ENCODE measurements at places on chromosomes 4 and X.

DNA sequence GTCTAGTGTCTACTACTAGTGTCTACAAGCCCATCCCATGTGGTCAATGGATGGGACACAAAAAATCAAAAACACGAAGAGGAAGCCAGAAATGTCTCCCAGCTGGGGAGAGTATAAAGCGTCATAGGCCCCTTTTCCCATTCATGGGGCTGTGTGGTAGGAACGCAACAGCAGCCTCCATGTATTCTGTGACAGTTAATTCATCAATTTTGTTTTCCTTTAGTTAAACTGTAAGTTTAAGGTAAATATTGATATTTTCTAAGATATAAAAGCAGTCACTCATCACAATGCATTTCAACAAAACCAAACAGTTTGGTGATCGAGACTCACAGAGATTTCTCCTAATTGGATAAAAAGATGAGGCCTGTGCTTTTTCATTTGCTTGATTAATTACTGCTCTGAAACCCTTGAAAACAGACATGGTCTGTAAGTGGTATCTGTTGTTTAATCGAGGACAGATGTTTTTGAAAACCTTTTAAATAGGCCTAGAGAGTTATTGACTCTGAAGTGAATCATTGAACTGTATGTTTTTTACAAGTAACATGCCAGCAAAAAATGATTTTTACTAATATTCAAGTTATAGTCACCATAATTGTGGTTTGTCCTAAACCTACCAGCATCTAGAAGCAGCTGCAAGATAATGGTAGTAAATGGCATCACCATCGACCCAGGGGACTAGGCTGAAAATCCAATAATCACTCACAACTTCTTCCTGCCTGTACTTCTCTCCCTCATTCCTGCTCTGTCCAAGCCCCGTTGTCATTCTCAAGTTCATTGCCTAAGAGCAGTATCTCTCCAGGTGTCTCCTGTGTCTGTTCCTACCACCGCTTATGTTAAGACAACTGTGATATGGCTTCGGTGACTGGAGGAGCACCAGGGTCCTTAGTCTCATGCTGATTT is 87.7 kb upstream of the SHISA3 start:
- DNase-seq = no peak

GRCh38 chr4:128155874-128156456 is 94.9 kb downstream of the LARP1B start:
- DNase-seq = no peak

DNA sequence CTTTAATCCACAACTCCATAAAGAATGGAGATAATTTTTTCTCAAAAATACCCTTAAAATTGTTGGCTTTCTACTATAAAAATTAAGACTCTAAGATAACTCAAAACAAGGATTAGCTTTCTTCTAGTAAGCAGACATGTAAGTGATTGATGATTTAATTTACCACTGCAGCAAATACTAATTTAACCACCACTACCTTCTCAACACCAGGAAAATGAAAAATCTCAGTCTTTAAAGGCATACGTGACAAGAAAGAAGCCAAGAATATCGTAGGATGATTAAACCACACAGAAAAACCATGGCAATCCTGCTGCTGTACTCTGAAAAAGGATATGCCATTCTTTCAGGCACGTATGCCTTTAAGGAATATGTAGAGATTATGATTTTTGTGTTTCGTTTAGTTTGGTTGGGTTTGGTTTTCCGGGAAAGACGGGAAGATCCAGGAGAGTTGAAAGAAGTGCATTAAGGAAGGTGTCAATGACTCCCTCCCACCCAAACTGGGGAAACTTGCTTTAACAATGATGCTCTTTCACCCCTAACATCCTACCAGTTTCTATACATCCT is 881 bp downstream of the LRCH2 start:
- DNase-seq = no peak

DNA sequence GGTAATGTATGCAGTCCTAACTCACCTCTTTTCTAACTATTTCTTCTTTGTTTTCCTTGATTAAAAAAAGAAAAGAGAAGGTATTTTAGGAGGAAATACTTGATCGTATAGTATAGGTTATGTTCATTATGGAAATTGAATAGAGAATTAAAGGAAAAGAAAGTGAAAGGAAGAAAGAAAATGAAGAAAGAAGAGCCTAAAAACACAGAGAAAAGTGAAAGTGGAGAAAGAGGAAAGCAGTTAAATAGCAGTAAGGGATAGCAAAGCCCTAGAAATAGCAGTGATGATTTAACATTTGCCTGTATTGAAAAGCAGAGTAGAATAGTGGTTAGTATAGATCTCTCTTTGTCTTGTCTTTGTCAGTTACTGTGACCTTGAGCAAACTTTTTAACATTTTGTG is 37.0 kb downstream of the MRPL1 start:
- DNase-seq = no peak

DNA sequence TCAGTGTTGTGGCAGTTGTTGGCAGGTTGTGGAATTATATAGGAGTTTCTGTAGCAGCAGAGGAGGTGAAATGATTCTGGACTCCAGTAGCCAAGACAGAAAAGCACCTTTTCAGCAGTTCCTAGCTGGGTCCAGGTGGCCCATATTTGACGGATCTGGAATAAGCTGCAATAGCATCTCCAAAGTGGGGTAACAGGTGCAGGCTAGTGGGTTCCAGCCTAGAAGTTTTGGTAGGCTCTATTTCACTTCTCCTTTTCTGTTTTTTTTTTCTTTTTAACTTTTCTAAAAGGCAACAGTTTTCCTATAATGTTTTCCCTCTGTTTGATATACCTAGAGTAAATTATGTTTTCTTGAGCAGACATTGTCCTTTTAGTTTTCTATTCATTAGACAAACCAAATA is 392.5 kb downstream of the C4orf33 start:
- DNase-seq = no peak
